DMS53 (cell line): ENCODE measurements at places on chromosomes 2 and 18.
A peak's percentile ranks its signal among the peaks of the same experiment; 100 is the strongest.

GRCh38 chr2:241095594-241096290 lies 6.3 kb downstream of the MTERF4 start:
- DNase-seq, result peak; percentile 53

DNA sequence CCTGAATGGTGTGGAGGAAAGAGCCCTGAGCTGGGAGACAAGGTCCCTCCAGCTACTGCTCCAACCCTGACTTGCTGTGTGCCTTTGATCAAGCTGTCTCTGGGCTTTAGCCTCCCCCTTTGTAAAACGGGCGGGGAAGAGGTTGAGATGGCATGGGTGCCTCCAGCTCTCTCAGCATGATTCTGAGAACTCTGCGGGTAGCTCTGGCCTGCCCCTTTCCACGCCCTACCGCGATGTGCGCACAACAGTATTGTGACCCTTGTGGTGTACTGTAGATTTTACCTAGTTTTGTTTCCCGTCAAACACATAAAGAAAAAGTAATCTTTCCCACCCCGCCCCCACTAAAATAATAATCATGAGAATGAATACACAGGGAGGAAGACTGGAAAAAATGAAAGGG lies 5.3 kb downstream of the CD8A start:
- DNase-seq, result no peak

DNA sequence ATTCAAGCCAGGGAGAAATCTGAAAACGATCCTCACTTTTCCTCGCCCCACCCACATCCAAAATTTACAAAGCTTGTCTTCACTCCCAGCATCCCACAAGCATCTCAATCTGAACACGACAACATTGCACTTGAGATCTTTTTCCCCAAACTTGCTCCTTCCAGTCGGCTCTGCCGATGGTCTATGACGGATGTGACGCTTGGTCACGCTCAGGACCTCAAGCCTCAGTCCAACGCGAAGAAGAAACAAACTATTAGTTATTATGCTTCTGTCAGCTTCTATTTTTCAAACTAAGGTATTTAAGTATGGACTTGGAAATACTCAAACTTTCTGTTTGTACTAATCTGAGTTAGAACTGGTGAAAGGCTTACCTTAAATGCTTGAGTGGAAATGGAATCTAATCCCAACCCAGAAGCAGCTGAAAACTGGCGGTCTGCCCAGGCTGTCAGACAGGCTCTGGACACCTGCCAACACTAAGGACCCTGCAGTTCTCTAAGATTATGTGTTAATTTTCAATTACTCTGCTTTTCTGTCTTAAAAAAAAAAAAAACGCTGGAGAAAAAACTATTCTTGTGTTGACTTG lies 132.1 kb upstream of the DNMT3A start:
- peak; percentile 19 for DNase-seq

DNA sequence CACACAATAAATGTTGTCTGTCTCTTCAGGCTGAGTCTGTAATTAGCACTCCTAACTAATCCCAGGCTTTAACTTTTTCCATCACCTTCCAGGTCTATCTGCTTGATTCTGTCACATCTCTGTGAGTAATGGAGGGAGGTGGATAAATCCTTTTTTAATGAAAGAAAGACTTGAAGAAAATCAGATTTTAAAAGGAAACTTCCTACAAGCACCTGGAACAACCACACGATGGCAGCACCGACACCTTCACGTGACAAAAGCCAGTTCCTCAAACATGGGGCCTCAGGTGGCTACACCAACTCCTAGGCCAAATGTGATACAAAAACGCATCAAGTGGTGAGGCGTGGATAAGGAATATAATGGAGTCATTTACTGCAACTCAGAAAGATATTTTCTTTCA lies 41.8 kb downstream of the TGFBRAP1 start:
- peak; percentile 71 for DNase-seq

- peak; percentile 38 for DNase-seq
Observed at GRCh38 chr2:64410671-64411070, 43.3 kb upstream of the LGALSL start.
